ENCODE measurements at places on chromosomes 3 and 15.
A peak's percentile ranks its signal among the peaks of the same experiment; 100 is the strongest.

DNA sequence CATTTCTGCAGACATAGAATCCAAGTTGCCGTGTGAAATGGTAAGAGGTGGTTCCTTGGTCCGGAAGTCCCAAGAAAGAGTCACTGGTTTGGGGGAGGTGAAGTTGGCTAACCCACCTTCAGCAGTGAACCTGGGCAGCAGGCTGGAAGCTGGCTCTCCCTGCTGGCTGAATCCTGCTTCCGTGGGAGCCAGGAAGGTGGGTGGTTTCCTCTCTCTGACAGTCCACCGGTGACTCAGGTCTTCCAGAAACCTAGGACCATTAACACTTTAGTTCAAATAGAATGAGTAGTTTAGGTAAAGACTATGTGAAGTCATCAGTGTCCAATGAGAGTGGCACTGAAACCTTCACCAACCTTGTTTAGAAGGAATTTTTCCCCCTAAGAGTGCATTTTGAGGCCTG is 87.4 kb upstream of the CACNA2D3 start:
- DNase-seq: no peak

DNA sequence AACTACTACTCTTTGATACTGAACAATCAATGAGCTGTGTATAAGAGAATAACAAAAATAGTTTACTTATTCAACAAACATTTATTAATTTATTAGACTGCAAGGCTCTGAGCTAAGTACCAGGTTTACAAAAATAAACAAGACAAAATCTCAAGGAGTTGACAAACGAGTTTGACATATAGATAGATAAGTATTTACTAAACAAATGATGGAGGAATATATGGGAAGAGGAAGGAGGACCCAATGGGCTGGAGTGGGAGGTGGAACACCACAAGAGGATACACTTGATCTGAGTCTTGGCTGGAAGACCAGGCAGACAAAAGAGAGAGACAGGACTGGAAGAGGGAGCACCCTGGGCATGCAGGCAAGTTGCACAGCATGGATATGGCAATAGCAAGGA is 47.5 kb upstream of the FSIP1 start:
- DNase-seq: no peak

DNA sequence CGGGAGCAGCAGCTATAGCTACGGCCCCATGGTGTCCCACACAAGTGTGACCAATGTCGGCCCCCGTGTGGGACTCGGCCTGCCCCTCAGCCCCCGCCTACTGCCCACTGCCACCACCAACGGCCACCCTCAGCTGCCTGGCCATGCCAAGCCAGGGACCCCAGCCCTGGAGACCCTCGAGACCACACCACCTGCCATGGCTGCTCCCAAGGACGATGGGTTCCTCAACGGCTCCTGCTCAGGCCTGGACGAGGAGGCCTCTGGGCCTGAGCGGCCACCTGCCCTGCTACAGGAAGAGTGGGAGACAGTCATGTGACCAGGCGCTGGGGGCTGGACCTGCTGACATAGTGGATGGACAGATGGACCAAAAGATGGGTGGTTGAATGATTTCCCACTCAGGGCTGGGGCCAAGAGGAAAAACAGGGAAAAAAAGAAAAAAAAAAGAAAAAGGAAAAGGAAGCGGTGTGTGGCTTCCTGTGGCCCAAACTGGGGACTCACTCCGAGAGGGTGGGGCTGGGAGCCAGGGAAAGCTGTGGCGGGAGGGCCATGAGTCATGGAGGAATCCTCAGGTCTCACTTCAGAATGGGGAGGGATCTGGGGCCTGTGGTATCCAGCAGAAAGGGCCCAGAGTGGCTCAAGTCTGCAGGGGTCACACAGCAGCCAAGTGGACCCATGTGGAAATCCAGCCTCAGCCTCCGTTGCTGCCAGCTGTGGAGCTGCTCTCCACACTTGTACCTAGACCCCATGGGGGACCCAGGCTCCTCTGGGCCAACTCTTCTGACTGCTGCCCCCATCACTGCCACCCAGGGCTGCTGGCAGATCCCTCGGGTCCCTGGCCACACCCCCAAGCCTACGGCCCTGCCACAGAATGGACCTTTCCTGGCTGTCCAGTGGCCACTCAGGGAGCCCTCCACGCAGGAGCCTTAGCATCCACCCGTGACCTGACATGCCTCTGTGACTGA is 26.1 kb downstream of the PTH1R start:
- peak; percentile 11 for DNase-seq

DNA sequence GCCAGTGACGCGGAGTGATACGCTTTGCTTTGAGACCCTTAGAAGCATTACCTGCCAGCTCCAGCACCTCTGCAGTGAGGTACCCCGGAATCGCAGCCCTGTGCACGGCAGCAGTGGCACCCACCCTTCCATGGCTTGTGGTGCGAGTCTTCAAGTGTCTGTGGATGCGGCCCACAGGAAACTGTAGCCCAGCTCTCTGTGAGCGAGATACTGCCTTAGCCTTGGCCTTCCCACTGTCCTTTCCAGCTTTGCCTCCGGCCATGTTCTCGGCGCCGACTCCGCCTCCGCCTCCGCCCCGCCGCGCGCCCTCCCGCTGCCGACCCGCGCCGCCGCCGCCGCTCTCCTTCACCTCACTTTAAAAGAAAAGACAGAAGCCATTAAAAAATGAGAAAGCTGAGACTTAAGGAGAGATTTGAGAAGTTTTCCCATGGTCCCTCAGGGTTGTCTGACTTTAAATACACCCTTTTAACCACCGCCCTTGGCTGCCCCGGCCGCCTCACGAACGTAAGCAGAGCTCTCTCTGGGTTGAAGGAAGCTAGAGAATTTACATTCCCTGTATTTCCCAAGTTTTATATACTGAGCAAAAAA is 78.5 kb upstream of the FAM174B start:
- DNase-seq: no peak

DNA sequence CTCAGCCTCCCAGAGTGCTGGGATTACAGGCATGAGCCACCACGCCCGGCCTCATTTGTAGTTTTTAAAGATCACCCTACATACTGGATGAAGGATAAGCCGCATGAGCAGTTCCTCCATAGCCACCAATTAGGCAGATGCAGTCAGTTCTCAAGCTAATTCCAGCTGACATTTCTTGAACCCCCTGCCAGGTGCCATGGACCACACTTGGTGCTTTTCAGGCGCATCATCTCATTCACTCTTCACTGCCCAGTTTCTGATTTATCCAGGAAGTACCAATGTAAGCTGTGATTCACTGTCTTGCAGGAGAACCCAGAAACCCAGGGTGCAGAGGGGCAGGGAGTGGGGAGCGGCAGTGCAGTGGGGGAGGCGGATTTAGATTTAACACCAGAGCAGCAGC is 56.5 kb upstream of the RASA2 start:
- no peak for DNase-seq

DNA sequence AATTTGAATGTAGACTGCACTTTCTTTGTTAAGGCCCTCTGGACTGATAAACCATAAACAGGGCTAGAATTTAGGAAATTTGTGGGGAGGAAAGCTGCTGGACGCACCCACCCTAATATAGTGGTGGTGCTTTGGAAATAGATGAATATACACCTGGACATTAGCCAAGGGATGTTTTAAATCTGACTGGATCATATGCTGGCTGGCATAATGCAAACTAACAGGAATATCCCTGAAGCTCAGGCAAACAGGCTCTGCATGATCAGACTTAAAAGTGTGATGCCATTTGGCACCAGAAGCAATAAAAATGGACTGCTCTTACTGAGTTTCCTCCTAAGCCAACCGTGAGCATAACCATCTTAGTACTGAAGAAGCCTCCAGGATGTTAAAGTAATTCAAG is 465.8 kb upstream of the ROBO1 start:
- no peak for DNase-seq

DNA sequence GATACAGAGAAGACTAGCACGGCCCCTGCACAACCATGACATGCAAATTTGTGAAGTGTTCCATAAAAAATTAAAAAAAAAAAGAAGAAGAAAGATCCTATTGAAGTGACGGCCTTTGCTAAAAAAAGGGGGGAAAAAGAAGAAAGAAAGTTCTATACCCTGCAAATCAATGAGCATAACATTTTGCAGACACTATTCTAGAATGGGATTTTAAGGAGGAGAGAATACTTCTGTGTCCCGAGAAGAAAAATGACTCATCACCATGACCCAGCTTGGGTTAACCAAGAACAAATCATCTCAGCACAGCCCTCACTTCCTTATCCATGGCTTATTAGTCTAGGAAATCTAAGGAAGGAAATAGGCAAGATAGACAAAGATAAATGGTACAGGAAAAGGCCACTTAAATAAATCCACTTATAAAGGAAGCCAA is 7.4 kb upstream of the SH3BP5 start:
- peak; percentile 12 for DNase-seq

DNA sequence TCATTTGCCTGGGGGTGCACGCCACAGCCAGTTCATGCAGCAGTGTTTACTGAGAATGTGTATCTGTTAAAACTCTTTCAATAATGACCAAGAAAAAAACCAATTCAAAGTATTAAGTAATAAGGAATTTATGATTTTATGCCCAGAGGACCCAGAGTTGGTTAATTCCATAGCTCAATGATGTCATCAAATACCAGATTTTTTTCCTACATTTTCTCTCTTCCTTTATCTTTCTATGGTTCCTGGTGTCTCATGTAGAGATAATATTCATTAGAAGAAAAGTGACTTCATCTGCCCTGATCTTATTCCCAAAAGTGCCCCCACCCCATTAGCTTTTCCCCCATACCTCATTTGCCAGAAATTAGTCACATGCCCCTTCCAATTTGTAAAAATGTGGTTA is 44.6 kb upstream of the LMCD1 start:
- DNase-seq: no peak

GRCh38 chr3:49495023-49495422 is 25.0 kb downstream of the DAG1 start:
- no peak for DNase-seq

DNA sequence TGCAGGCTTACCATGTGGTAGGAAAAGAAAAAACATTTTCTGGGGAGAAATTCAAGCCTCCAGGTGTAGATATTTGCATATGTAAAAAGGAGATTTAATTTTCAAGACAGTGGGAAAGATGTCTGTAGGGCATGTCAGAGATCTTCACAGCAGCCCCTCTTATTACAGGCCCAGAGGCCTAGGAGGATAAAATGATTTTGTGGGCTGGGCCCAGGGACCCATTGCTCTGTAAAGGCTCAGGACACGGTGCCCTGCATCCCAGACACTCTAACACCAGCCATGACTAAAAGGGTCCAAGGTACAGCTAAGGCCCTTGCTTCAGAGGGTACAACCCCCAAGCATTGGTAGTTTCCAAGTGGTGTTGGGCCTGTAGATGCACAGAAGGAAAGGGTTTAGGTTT is 680.1 kb downstream of the IGSF11 start:
- DNase-seq: no peak

DNA sequence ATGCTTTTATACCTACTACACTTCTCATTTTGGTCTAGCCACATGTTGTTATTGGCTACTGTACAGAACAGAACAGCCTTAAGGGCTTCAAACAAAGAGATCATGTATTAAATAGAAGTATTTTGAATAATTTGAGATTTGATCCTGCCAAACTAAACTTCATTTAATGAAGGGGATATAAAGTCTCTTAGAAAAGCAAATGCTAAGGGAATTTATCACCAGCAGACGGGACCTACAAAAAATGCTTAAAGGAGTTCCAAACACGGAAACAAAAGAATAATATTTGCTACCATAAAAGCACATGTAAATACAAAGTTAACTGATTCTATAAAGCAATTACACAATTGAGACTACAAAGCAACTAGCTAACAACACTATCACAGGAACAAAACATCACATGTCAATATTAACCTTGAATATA is 23.6 kb upstream of the FMN1 start:
- no peak for DNase-seq

DNA sequence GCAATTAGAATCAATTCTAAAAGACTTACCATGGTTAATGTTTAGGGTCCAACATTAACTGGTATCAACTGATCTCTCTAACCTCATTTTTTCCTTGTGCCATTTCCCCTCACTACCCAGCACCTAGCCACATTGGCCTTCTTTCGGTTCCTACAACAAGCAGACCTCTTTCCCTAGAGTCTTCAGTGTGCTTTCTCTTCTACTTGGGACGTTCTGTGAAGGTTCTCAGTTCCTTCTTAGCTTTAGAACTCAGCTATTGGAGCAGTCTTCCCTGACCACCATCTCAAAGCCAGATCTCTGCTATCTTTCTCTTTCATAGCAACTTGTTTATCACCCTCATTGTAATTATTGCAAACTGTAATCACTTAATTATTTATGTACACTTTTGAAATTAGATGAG is 31.5 kb upstream of the MINDY4B start:
- no peak for DNase-seq

DNA sequence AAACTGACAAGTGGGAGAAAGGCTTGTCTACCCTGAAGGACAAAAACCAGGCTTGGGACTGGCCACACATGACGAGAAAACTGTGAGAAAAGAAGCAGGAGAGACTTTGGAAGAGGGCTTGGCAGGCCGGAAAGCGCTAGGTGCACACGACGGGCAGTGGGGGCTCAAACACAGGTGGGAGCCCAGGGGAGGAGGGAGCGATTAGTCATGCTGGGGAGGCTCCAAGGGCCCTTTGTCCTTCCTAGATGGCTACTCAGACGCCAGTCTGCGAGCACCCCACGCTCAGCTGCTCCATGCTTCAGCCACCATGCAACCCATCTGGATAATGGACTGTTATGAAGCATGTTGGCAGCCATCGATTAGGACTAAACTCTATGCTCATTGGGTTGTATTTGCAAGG is 17.1 kb downstream of the LIPC start:
- DNase-seq: no peak

- no peak for DNase-seq
Observed at GRCh38 chr15:88814393-88814792, 11.2 kb downstream of the ACAN start.

DNA sequence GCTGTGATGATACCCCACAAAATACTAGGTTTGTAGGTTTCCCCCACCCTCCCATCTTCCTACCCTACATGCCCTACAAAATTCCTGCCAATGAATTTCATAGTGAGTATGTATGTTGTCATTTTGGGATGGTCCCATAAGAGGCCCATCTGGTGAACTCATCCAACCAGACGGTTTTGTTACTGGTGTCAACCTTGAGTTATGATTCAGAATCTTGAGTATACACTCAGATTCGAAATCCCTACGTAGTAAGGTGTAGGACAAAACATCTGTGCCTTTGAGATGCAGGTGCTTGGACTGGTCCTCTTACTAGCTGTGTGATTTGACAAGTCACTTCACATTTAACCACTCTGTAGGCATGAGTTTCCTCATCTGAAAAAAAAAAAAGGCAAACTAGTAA is 3.6 kb downstream of the SIAH2 start:
- no peak for DNase-seq

- DNase-seq: no peak
Observed at GRCh38 chr15:64599226-64599625, 138.8 kb downstream of the ZNF609 start.

All from Kasumi-1 (cell line).